ENCODE measurements at places on chromosomes 5 and 9. TPM values are rescaled to one million over a fixed set of nuclear protein-coding genes. Genes with fewer than 3 reads are reported as not detected.

CYLC2 gene
- total RNA-seq = not detected

NOL6 gene
- total RNA-seq = 12.3 TPM

TAF11L10 gene
- total RNA-seq = not detected

CXCL14 gene
- not detected for total RNA-seq

PCDHGA5 gene
- 1.3 TPM for total RNA-seq

CACNA1B gene
- total RNA-seq = 0.13 TPM

ZNF782 gene
- total RNA-seq = 3.5 TPM

IZUMO3 gene
- not detected for total RNA-seq

ENTREP1 gene
- not detected for total RNA-seq

EMB gene
- 3.2 TPM for total RNA-seq

GPR150 gene
- total RNA-seq = 1.0 TPM

LRRTM2 gene
- 0.48 TPM for total RNA-seq

CDC37L1 gene
- 11.0 TPM for total RNA-seq

TERT gene
- total RNA-seq = not detected

SPATA24 gene
- 3.5 TPM for total RNA-seq

NUTM2F gene
- not detected for total RNA-seq

ANAPC2 gene
- total RNA-seq = 7.8 TPM

PRDM9 gene
- total RNA-seq = not detected

LECT2 gene
- total RNA-seq = not detected

PIP5K1B gene
- total RNA-seq = not detected

FOXD1 gene
- 18.0 TPM for total RNA-seq

C5orf58 gene
- not detected for total RNA-seq

EGFL7 gene
- total RNA-seq = 26.7 TPM

F2RL2 gene
- total RNA-seq = 0.56 TPM

All from epithelial cell of alveolus of lung (primary cell).